ENCODE measurements at places on chromosomes 4 and X.

- no peak for DNase-seq
These were observed 91.0 kb upstream of the MAPK10 start for GRCh38 chr4:86450861-86451260.

- no peak for DNase-seq
These were observed 23.6 kb upstream of the MFAP3L start for GRCh38 chr4:170049766-170050165.

- DNase-seq: no peak
These were observed 3.4 kb downstream of the AIFM1 start for GRCh38 chrX:130162094-130162735.

GRCh38 chr4:175048906-175049305 is 130.7 kb downstream of the ADAM29 start:
- DNase-seq: no peak

DNA sequence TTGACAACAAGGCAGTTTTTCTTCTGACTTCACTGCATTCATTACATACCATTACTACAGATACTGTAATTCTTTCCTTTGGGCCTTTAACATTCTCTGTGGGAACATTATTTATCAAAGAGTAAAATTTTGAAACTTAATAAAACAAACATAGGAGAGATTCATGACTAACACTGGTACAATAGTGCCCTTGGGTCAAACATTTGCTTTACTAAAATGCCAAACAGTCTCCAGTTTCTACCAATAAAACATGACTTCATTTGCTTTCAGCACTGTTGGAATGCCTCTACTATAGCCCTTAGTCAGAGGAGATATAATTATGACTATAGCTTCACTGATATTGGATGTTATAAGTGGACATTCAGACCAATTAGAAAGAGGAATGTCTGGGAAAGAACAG is 481.5 kb downstream of the PACRGL start:
- DNase-seq: no peak

Data from stimulated activated CD4-positive, alpha-beta T cell treated with anti-CD3 and anti-CD28 coated beads, Interleukin-4, amount 100 ng/mL, for 4 hours (primary cell).